ENCODE measurements at places on chromosomes 3 and 15.

DNA sequence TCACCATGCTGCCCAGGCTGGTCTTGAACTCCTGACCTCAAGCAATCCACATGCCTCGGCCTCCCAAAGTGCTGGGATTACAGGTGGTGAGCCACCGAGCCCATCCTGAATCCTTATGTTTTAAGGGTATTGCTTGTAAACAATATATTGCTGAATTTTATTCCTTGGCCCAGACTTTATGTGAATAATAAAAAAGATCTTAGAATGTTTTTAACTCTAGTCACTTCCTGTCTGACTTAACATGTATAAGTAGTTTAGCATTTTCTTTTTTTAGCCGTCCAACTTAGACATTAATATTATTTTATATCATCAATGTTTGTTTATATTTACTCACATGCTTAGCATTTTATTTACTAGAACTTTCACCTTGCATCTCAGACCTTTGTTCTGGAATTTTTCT is 9.2 kb upstream of the EIF2B5 start:
- DNase-seq = no peak

DNA sequence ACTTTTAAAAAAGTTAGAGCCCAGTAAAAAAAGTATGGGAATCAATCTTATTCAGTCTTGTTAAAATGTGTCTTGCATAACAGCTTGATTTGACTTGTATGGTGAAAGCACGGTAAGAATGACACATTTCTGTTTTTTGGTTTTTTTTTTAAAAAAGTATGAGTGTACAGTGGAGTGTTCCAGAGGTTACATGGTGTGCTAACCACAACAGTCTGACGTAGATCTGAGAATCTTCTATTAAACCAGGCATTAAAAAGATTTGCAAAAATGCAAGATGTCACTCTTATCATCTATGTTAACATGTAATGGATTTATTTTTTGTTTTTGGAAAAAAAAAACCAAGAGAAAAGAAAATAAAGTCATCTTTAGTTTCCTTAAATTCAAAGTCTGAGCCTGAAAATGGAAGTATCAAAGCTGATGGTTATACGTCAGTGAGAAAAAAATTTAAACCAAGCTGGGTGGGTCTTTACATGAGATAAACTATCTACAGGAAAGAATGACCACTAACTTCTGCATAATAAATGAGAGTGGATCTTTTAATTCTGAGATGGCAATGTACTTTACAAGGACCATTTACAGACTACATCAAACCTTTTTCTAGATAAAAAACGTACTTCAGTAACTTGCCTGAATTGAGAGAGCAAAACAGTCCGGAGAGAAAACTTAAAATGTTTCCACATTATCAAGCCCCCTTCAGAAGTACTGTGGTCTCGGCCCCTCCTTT is 1.6 kb downstream of the GABPB1 start:
- DNase-seq = no peak

- no peak for DNase-seq
Observed at GRCh38 chr3:39103791-39104552, 3.5 kb downstream of the GORASP1 start.

DNA sequence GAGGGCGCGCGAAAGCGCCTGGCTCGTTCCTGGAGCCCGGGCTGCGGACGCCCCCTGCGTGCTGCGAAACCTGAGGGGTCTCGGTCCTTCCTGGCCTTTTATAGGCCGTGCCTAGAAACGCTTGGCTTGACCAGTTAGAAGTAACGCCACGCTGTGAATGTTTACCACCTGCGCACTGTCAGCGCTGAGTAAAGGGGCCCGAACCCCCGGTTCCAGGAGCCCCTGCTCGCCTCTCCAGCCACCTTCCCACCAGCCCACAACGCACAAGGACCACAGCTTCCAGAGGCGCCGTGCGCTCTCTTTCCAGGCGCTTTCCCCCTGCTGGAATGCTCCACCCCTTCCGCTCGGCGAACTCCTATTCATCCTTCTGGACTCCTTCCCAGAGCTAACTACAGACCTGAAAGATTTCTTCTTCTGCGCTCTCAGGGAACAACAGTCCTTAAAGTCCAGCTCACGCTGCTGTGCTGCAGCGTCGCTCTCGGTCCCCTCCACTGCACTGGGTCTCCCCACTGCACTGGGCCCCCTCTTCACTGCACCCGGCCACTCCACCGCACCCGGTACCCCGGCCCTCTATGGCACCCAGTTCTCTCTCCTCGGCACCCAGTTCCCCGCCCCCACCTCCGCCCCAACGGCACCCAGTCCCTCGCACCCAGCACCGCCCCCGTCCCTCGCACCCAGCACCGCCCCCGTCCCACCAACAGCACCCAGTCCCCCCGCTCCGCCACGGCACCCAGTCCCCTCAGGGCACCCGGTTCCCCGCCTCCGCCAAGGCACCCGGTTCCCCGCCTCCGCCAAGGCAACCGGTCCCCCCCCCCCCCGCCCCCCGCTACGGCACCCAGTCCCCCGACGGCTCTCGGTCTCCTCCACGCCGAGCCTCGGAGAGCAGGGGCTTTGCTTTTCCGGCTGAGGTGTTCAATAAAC is 69.8 kb downstream of the SQOR start:
- no peak for DNase-seq

GRCh38 chr15:41878355-41878699 is 15.5 kb downstream of the SPTBN5 start:
- no peak for DNase-seq

DNA sequence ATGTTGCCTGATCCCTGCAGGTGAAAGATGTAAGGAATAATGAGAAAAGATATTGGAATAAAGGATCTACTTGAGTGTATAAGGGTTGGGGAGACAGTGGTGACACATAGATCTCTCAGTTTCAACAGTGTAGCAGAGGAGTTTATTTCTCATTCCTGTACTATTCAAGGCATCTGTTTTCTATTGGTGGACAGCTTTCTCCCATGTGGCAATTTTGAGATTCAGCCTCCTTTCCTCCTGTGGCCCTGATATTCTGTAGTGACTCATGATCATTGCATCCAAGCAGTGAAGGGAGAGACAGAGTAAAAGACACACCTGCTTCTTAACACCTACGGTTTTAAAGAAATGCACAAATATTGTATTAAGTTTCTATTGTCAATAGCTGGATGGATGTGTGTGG is 327.6 kb downstream of the GRM7 start:
- DNase-seq = no peak

DNA sequence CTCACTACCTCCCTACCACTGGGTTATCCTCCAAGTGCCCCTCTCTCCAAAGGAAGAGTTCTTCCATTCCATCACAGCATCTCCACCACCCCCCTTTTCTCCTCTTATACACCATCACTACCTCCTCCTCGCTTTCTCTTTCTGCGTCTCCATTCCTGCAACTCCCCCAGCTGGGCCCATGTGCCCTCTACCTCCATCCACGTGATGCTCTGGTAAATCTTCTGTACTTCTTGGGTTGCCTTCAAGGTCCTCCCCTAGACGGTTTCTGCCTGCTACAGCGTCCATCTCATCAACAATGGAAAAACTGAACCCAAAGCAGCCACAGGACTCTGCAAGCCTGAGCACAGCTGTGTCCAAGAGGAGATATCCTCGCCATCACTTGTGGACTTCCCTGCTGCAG is 129.5 kb upstream of the SLCO3A1 start:
- no peak for DNase-seq

DNA sequence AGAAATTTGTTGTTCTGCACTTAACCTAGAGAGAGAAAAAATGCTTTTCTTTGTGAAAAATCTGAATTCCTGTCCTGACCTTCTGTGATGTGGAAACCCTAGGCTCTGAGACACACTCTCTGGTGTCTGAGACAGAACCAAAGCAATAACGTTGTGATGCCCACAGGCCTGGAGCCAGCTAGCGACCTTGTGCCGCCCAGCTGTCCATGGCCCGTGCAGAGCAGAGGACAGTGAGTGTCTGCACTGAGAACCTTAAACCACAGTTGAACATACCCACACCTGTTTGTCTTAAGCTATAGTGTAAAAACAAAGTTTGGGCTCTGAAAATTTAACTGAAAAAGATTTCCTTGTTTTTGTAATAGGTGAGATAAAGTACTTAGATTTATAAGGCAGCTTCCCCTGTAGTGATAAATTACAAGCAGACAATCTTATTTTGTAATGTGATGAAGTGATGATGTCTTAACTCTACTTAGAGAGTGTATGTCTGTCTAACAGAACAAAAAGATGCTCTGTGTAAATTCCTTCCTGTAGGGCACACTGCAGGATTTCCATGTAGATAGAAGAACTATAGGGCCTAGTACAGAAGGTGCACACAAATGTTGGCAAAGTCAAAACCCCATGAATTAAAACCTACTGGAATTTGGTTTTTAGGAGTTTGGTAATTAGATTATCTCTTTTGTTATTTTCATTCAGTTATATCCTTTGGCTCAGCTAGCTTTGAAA is 62.7 kb downstream of the SNRK start:
- no peak for DNase-seq

- no peak for DNase-seq
Observed at GRCh38 chr3:132629928-132630327, 29.7 kb downstream of the ACAD11 start.

DNA sequence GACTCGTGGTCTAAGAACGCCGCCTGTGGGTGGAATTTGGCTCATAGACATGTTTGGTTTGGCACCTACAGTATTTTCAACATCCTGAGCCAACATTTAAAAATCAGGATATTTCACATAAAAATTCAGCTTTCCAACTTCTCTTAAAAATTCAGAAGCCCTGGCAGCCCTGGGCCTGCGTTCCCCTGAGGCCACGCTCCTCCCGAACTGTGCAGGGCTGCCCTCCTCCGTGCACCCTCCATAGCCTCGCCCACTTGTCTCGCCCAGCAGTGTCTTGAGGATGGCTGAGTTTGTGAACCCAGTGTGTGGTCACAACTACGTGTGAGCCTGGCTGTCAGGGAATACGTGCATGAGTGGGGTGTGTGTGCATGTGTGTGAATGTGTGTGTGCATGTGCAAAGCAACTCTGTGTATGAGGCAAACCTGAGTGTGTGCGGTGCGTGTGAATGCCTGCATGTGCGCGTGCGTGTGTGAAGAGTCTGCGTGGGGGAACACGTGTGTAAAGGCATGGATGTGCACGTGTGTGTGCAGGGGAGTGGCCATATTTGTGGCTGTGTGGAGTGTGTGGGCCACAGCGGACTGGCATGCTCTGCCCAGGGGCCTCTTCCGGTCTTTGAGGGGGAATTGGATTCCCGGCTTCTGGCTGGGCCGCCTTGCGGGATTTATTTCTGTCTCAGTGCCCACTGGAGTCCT is 30.9 kb downstream of the PTH1R start:
- DNase-seq = no peak

DNA sequence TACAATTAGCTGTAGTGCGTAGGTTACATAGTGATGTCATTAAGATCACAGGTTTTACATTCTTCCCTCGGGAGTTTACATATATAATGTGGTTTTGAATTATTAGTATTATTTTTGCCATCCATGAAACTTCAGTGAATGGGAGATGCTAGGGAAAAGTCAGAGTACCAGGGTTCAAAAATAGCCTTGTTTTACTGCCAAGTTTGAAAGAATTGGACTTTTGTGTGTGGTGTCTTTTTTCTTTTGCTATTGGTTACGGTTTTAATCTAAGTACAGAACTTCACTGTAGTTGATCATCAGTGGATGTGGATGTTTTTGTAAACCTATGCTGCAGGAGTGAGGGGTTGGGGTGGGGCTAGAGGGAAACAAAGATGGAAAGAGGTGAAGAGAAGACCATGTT is 20.7 kb downstream of the SLC25A26 start:
- DNase-seq = no peak

DNA sequence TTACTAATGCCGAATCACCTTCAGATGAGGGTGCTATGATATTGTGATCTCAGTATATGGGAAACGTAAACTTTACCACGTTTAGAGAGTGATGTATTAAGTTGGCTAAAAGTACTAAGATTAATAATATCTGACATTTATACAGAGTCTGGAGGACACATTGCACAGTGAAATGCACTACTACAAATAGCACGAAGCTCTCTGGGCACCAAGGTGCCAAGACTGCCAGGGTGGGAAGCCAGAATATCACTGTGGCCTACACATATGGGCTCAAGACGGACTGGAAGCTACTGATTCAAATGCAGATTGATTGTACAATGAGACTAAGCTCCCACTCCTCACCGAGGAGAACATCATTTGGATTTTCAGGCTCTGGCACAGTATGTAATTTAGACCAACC is 113.3 kb upstream of the LIPC start:
- DNase-seq = no peak

- no peak for DNase-seq
Observed at GRCh38 chr3:70527026-70527425, 214.6 kb upstream of the MDFIC2 start.

GRCh38 chr3:124760601-124761000 is 30.3 kb downstream of the UMPS start:
- no peak for DNase-seq

DNA sequence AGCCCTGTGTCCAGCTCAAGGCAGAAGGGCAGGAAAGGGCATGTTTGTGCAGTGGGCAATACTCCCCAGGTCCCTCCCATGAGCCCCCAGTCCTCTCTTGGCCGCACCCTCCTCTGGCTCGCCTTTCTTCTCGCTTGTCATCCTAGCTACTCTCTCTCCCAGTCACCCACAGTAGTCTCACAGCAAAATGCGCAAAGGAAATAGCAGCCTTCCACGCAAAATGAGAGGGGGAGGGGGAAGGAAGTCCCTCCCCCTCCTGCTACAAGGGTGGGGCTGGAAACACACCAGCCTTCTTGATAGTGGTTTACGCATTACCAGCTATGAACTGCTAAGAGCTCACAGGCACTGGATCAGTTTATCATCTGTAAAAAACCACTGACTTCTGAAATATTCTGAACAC is 83.8 kb downstream of the GADL1 start:
- DNase-seq = no peak

- no peak for DNase-seq
Observed at GRCh38 chr3:184556582-184557347, 4.8 kb upstream of the EPHB3 start.

DNA sequence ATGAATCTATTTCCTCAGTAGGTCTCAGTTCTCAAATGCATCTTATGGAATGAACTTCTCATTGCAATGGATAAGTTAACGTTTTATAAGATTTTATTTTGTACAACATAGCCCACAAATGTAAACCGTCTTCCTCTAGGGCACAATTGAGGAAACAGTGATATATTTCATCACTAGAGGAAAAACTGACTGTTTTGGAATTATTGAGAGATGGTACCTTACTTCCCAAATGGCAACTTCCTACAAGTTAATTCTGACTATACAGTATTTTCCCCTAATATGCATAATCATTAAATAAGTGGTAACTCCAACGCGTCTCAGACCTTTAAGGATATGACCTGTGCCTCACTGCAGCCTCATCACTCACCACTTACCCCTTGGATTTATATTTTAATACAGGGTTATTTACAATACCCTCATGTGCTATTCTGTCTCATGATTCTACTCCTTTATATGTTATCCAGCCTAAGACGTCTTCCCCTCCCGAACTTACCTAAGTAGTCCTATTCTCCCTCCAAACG is 13.3 kb downstream of the GABPB1 start:
- no peak for DNase-seq

Data from HEK293T (cell line).